ENCODE measurements at places on chromosomes 3 and 15.

DNA sequence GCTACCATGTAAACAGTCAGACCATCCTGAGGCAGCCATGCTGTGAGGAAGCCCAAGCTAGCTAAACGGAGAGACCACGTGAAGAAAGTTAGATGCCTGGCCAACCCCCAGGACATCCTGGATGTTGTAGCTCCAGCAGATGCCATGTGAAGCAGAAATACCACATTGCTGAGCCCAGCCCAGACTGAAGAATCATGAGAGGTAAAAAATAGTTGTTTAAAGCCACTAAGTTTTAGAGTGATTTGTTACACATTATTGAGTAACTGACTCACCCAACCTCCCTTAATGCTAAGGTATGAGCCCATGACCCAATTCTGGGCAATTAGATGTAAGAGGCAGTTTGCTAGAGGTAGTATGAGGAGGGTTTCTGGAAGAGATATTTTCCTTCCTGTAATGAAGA, 200.5 kb downstream of the THRB start:
- no peak for DNase-seq

- DNase-seq = no peak
Measured at GRCh38 chr3:34396956-34397355, 598.5 kb downstream of the PDCD6IP start.

DNA sequence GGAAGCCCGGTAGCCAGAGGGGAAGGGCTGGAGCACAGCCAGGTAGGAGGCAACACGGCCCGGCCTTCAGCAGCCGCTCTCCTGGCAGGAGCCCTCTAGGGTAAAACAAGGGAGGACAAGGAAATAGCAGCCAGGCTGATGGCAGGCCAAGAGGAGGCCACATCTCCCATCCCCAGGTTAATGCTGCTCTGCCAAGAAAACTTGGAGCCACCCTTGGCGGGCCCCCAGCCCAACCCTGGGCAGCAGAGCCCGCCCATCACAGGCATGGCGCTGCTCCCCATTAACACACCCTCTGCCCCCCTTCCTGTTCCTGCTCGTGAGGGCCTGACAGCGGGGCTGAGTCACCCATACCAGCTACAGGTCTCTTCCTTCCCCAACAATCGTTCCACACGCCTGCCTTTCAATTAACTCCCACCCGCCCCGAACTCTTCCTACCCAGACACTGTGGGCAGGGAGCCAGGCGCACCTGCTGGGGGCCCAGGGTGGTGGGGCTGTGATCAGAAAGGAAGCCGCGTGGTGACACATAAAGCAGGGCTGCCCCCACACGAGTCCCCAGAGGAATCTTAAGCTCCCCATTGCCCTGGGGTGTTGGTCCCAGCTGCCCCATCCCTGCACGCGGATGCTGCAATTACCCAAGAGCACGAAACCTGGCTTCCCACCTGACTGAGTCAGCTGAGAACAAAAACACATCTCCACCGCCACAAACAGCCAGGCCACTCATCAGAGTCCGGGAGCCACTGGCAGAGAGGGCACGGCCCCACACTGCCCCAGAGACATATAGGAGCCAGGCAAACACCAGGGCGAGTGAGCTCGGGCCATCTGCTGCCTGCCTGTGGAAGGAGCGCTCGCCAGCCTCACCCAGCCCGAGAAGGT, at the start of gene C15orf62:
Gene C15orf62 (plus strand): TSS at position 707 of the 873 bp plus-strand sequence. CDS start 516 bp downstream, outside the sequence.
- peak; percentile 93 for DNase-seq

- DNase-seq = no peak
Measured at GRCh38 chr3:54967731-54968161, 39.9 kb upstream of the LRTM1 start.

DNA sequence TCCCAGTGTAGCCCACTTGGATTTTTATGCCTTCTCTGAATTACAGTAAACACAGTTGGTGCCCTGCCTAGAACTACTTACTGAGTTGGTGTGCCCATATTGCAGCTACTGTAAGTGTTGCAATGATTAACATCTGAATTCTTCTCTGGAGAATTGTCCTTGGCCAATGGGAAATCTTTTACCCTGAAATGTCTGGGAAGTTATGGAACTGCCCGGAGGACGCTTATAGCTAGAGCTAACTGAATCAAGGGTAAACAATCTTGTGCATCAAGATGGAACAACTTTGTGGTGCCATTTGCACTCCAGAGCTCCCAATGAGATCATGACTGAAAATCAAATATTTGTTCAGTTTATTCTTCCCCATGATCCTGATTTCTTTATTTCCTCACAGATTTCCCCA, 246.7 kb upstream of the CBLB start:
- no peak for DNase-seq

DNA sequence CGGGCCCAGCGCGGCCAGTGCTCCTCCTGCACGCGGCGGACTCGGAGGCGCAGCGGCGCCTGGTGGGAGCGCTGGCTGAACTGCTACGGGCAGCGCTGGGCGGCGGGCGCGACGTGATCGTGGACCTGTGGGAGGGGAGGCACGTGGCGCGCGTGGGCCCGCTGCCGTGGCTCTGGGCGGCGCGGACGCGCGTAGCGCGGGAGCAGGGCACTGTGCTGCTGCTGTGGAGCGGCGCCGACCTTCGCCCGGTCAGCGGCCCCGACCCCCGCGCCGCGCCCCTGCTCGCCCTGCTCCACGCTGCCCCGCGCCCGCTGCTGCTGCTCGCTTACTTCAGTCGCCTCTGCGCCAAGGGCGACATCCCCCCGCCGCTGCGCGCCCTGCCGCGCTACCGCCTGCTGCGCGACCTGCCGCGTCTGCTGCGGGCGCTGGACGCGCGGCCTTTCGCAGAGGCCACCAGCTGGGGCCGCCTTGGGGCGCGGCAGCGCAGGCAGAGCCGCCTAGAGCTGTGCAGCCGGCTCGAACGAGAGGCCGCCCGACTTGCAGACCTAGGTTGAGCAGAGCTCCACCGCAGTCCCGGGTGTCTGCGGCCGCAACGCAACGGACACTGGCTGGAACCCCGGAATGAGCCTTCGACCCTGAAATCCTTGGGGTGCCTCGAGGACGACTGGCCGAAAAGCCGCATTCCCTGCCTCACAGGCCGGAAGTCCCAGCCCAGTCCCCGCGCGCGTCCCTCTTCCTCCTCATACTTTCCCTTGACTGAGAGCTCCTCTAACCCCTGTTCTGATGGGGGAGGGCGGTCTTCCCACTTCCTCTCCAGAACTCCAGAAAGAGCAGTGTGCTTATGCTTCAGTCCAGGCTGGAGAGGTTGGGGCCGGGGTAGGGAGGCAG, 1.4 kb upstream of the IL17RC start:
- DNase-seq = peak; percentile 52

GRCh38 chr3:49013738-49014660, 4.4 kb downstream of the DALRD3 start:
- peak; percentile 73 for DNase-seq

DNA sequence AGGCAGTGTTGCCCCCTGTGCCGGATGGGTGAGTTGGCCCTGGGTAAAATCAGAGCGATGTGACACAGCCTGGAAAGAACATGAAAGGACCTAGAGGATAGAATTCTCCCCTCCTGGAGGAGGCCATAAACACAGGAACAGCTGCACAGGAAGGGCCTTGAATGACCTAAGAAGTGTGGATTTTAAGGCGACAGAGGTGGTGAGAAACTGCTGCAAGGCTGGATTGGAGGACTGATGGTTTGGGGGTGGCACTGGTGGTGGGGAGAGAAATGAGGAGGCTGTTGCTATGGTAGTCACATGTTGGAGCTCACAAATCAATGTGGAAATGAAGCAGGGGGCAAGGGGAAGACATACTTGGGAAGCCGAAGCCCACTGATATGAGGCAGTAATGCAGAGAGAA, 13.8 kb downstream of the XIRP1 start:
- no peak for DNase-seq
